ENCODE measurements at places on chromosomes 7 and 10. TPM values are rescaled to one million over a fixed set of nuclear protein-coding genes. Genes with fewer than 3 reads are reported as not detected.

GRCh38 chr10:65219444-65219843 is 1698.2 kb downstream of the REEP3 start:
- no peak for DNase-seq

ASZ1 gene
- total RNA-seq, result not detected

DNA sequence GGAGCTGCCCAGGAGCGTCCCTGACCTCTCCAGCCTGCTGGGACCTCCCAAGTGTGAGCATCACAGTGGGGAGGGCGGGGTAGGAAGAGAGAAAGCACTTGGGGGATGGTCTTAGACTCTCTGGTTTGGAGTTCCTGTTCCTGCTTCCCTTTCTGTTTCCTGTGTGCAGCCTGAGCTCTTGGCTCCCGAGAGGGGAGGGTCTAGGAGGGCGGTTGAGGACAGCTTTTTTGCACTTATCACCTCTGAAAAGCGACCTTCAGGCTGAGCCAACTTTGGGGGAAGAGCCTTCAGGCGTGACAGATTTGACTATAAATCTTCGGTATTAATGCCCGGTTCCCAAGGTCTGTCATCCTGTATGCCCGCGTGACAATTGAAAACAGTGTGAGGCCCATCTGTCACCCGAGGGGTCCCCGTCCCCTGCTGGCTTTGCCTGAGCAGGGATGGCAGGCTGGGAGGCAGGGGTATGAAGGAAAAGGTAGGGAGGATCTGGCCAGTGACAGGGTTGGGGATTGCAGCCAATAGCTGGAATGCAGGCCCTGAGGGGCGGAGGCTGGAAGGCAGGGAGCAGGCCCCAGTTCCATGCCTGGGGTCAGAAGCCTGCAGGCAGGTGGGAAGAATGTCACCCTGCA is 78.6 kb downstream of the CDH23 start:
- DNase-seq, result no peak

DNA sequence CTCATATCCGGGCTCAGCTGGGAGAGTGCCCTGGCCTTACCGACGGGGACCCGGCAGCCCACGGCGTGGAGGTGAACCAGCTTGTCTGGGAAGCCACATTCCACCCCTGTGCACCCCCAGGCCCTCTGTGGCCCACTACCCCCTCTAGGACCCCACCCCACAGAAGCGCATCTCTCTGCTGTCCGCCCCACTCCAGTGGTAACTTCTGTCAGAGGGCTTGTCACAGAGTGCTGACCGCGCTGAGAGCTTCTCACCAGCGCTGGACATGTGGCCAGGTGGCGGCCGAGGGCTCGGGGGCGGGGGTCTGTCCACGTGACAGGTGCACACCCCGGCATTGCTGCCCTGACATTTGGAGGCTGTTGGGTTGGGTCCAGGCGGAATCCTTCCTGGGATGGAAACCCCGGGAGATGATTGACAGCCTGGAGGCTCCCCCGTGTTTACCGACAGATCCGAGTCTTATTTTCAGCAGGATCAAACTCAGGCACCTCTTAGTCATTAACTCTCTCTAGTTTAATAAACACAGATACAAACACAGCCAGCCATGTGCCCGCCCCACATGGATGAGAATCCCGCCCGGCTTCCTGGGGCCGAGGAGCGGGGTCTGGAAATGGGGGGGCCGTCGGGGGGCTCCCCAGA is 5.1 kb downstream of the ELFN1 start:
- no peak for DNase-seq

NXPH1 gene
- total RNA-seq, result not detected

- DNase-seq, result peak; percentile 52
These were observed 3.8 kb upstream of the DDX50 start for GRCh38 chr10:68897336-68897741.

DNA sequence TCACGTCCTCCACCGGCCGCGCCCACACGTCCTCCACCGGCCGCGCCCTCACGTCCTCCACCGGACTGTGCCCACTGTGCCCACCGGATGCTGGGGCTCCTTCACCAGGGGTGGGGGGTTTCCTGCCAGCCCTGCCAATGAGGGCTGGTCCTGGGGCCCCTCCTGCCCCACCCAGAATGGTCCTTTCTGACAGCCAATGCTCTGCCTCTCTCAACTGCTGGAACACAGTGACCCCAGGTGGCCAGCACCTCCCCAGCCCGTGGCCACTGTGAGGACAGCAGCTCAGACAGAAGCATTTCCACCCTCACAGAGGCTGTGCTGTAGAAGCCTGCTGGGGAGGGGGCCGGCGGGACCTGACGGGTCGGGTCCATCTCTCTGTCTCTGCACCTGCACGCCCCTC is 90.1 kb upstream of the DNAAF5 start:
- peak; percentile 8 for DNase-seq

PAPSS2 gene
- 76.3 TPM for total RNA-seq

DNA sequence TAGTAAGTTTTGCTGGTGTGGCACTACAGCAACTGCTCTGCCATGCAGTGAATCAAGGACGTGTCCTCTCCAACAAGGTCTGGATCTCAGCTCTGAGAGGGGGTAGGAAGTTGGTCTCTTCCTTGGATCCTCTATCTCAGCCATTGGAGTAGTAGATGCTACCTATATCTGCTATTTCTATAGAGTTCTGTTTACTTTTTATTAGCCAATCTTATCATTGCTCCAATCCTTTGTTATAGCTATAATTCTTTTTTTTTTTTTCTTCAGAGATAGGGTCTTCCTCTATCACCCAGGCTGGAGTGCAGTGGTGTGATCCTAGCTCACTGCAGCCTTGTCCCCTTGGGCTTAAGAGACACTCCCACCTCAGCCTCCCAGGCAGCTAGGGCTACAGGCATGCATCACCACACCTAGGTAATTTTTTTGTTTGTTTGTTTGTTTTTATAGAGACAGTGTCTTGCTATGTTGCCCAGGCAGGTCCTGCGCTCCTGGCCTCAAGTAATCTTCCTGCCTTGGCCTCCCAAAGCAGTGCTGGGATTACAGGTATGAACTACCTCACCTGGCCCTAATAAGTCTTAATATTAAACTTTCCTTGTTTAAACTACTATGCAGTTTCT is 155.2 kb upstream of the ASAH2 start:
- DNase-seq, result no peak

DNA sequence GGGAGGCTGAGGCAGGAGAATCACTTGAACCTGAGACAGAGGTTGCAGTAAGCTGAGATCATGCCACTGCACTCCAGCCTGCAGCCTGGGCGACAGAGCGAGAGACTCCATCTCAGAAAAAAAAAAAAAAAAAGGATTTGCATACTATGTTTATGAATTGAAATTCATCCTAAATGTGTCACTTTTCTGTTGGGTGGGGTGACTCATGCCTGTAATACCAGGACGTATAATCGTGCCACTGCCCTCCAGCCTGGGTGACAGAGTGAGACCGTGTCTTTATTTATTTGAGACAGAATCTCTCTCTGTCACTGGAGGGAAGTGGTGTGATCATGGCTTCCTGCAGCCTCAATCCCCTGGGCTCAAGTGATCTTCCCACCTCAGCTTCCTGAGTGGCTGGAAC is 5.8 kb downstream of the ZNF212 start:
- DNase-seq, result peak; percentile 72

GRCh38 chr7:45710271-45711160 is 136.3 kb downstream of the ADCY1 start:
- no peak for DNase-seq

- peak; percentile 5 for DNase-seq
These were observed 266.0 kb downstream of the GRID1 start for GRCh38 chr10:86100581-86101061.

PNLIPRP1 gene
- not detected for total RNA-seq

GRCh38 chr10:43131906-43132305 is 6.3 kb upstream of the CSGALNACT2 start:
- no peak for DNase-seq

DNA sequence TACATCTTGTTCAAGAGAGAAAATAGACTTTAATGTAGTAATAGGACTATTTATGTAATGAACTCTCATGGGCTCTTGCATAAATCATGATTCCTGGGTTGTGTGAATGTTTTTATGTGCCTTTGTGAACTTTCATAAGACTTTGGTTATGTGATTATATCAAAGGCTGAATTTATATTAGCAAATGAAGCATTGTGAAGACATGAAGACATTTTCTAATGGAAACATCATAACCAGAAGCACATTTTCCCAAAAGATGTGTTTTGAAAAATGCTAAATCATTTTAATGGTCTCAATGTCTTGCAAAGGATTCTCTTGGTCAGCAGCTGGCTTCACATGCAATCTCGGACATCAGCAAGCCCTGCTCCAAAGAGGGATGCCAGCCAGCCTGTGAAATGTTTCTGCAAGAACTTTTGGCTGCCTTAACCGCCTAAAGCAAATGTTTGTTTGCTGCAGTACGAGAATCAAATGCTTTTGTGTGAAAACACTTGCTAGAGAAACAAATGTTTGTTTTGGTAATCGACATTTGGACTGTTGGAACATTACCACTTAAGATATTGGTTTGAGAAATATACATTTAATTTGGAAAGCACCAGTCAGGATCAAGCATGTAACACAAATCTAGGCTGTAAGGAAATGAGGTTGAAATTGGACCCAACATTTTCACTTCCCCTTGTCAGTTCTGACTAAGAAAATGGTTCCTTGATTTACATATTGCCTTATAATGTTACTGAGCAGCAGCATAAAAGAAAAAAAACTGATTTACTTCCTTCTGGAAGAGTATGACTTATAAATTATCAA is 102.1 kb downstream of the RTKN2 start:
- DNase-seq, result no peak

- DNase-seq, result peak; percentile 76
These were observed at the start of gene HOXA7 for GRCh38 chr7:27156508-27156898. Gene HOXA7 (minus strand): TSS chr7:27156675. CDS start chr7:27156545, 130 bp downstream.

DNA sequence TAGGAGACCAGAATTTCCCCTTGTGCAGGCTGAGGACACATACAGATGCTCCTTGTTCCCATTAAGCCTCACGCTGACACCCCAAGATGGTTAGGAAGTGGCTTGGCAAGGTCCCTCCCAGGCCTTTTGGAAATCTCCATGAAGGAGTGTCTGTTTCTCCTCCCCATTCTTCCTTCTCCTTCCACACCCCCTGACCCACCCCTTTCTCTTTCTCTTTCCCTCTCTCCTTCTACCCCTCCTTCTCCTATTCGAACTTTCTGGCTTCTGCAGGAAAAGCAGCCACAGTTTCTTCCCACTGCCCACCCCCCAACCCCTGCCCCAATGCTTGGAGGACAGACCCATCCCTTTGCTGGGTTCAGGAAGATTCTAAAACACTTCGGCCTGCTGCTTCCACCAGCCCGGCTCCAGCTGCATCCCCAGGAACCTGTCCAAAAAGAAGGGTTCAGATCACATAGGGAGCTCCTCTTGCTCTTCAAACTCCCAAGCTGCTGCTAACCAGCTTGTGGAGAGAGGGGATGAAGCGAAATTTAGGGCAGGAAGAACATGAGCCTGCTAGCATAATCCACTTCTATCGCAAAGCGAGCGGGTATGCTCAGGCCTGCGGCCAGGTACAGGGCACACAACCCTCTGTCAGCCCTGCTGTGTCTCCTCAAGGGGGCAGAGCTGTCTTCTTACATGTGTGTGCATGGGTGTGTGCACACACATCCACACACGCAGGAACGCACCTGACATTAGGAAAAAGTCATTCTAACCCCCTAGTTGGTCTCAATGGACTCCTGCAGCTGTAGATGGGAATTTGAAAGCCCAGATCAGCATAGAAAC is 80.4 kb downstream of the PPP1R3C start:
- DNase-seq, result no peak

- DNase-seq, result no peak
These were observed 4.7 kb downstream of the STOX1 start for GRCh38 chr10:68831961-68832455.

- no peak for DNase-seq
These were observed 21.6 kb upstream of the GIMAP8 start for GRCh38 chr7:150428671-150429451.

- peak; percentile 98 for DNase-seq
These were observed 25.8 kb downstream of the KCTD7 start for GRCh38 chr7:66654275-66655112.

DNA sequence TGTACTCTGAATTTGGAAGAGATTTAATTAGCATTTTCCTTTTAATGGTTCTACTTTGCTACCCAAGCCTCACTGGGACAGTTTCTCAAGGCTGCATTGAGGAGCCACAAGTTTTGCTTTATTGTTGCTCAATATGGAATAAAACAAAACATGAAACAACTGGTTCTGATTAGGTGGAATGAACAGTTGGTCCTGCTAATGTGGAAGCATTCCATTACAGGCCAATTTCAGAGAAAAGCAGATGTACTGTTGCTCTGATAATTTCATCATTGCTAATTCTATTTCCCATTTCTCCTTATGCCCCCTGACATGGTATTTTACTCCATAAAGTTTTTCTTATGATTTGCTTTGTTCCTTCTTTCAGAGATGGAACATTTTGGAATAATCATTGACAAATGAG is 66.0 kb upstream of the PAPSS2 start:
- DNase-seq, result no peak

GRCh38 chr10:88478256-88478655 is 104.9 kb downstream of the RNLS start:
- no peak for DNase-seq

DNA sequence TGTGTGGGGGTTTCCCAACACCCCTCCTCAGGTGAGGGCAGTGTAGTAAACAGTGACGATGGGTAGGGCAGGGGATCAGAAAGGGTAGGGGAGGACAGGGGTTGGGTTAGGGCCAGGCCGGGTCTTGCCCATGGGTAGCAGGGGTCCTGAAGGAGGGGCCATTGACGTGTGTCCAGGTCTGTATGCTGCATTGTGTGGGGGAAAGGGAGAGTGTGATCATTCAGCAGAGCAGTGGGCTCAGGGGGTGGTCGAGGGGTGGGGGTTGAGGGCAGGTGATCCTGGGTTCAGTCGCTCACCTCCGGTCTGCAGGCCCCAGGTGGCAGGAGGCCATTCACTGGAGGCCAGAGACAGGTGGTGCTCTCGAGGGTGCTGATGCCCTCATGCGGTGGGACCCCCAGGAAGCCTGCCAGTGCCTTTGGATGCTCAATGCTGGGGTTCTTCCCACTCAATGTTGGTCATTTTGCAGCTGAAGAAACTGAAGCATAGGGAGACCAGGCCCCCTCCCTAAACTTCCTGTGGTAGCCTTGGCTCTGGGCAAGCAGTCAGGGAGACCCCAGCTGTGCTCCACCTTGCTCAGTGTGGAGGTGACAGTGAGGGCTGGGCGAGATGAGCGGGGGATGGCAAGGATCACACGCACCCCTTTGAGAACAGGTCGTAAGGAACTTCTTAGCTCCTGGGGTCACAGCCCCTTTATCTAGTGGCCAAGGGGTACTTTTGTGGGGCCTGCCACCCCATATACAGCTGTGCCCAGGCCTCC is 48.8 kb upstream of the CAMK2B start:
- peak; percentile 36 for DNase-seq

All from SJSA1 (cell line).